Fibroblast of villous mesenchyme (primary cell): ENCODE measurements at places on chromosomes 2 and 18.

DNA sequence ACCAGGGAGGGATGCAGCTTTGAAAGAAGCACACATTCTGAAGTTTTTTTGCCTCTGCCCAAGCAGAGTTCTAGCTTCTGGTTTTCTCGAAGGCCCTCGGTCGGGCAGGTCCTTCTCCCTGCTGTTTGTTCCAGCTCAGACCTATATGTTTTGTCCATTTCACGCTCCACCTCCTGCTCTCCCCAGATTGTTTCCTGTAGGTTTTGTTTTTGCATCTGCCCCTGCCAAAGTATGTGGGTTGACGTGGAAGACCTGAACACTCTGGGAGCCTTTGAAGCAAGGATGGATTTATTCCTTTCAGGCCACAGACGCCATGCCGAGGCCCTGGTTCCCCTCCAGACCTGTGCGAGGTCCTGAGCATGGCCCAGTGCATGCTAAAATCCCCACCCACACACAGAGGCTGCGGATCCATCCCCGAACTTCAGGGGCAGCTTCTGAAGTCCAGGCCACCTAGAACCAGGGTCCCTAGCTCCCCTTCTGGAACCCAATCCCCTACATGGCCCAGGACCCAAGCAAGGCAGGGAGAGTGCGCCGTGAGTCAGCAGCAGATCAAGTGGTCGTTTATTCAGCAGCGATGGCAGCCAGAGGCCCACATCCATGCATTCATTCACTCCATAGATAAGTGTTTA is 205.4 kb downstream of the KLHL29 start:
- no peak for DNase-seq

DNA sequence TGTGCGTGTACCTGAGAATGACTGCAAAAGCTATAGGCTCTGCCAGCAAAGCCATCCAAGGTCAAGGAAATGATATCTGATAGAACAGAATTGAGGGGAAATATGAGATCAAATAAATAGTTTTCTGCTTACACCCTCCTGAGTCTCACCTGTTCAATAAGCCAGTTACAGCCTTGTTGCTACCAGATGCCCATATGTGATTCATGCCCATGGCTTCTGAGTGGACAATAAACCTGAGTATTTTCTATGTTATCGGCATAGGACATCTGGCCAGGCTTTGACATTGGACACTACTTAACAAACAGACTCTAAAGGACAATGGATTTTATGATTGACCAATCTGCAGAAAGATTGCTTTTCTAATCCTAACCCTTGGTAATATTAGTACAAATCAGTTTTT is 297.9 kb downstream of the LRATD1 start:
- DNase-seq, result no peak

GRCh38 chr18:74546751-74547530 is 12.6 kb downstream of the CNDP1 start:
- peak; percentile 57 for DNase-seq

- no peak for DNase-seq
These were observed 119.9 kb downstream of the PARD3B start for GRCh38 chr2:204665207-204665606.

- DNase-seq, result no peak
These were observed 14.4 kb upstream of the PTMA start for GRCh38 chr2:231693956-231694355.

DNA sequence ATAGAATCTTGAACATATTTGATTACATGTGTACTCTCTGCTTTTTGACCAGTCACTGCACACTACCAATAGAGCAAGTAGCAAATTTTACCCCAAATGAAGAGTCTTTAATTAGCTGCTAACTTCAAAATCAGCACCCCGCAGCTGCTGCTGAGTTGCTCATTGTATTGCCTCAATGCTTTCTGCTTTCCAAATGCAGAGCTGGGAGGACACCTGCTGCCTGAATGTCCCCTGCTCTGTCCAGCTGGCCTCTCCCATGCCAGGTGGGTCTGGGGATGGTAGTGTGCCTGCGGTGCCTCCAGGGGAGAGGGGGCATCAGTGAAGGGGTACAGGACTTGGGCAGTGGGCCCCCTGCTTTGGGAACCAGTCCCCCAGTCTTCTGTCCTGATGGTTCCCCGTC is 184.8 kb downstream of the PRKCE start:
- DNase-seq, result no peak

GRCh38 chr2:205714058-205714776 is 31.9 kb downstream of the NRP2 start:
- peak; percentile 74 for DNase-seq

GRCh38 chr2:214674278-214674677 is 135.2 kb downstream of the BARD1 start:
- no peak for DNase-seq

GRCh38 chr2:135638825-135639224 is 102.8 kb upstream of the UBXN4 start:
- DNase-seq, result no peak

- DNase-seq, result no peak
These were observed 22.9 kb downstream of the RTTN start for GRCh38 chr18:70182548-70182947.

DNA sequence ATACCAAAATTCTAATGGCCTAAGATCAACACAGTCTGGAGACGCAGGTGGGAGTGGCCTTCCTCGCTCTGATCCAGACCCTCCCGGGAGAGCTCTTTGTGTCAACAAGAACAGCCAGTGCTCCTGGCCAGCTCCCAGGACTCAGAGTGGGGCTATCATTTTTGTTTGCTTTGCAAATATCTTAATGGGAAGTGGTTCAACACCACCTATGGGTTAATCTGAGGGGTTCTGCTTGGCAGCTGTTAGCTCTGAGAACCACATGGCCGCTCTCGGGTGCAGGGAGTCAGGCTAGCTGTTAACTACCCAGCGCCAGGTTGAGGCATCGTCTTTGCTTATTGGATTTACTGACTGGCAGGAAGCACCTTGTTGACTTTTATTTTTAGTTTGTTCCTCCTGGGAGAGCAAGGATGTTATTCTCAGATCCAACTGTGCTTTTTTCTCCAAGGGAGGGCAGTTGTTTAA is 184.8 kb upstream of the SP5 start:
- peak; percentile 66 for DNase-seq

- no peak for DNase-seq
These were observed 62.8 kb downstream of the LDLRAD4 start for GRCh38 chr18:13281406-13281805.

DNA sequence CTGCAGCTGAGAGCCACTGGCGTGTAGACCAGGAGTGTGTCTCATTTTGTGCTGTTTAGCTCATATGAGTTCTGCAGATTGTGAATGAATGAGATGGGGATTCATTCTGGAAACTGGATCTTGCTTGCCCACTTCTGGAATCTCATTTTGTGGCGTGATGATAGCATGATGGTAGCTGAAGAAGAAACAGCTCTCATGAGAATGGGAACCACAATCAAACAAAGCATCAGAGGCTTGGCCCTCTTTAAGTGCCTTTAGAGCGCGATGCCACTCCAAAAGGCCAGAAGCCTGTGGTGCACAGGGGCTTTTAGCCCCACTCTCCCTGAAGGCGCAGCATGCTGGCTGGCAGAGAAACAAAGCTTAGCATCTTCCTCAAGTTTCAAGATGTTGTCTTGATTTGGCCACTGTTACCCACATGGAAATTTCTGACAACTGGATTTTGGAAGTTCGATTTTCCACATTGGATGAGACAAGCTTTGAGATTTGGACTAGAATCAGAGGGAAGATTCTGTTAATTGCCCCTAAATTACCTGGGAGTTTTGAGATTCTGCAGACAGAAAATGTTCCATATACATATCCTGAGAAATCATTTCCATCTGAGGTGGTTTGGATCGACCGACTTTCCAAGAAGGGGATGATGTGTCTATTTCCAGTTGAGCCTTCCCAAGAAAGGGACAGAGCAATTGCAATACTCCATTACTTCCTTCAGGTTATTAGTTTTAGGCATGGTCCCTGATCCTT is 234.5 kb downstream of the VAPA start:
- DNase-seq, result no peak

DNA sequence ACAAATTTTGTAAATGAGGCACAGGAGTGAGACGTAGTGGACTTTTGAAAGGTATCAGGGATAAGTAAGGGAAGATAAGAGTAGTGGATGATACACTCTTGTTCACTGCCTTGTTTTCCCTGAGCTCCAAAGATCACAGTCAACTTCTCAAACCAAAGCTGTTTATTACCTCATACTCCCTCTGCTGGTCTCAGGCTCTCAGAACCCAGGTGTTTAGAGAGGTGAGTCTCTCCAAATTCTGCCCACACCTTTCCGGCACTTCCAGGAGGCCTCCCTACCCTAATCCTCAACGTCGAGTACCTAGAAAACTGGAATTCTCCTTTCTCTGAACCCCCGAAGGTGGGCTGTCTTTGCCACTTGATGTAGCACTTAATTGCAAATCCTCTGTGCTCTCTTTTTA is 621.1 kb downstream of the BCL11A start:
- DNase-seq, result no peak

GRCh38 chr18:79559436-79559835 is 120.2 kb upstream of the CTDP1 start:
- DNase-seq, result no peak

DNA sequence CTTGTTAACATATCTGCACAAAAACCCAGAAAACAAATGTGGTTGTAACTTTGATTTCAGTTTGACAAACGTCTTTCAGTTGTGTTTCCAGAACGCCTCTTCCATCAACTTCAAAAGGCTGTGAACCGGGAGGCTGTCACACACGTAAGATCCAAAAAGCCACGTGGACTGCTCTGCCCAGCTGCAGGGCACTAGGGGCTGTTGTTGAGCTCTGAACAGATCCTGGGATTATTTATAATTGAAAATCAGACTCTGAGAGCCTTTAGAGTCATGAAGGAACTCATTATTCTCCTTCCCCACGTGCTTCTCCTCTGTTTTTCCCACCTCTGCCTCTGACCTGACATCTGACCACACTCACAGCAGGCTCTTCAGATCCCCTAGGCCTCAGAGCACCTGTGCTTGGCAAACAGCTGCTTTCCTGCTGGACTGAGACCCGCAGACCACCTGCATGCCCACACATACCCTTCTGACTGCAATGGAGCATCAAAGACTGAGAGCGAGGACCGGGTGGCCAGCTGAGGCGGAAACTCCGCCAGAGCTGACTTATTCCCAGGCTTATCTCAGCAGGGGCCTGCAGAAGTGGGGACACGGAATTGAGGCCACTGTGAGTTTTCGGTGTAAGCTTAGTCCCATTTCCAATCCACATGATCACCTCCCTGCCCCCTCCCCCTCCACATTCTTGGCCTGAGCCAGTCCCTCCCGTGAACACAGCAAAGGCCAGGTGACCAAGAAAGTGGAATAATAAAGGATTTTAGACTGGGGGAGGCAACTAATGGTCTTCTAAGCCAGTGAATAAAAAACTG is 114.8 kb downstream of the ATL2 start:
- DNase-seq, result no peak

DNA sequence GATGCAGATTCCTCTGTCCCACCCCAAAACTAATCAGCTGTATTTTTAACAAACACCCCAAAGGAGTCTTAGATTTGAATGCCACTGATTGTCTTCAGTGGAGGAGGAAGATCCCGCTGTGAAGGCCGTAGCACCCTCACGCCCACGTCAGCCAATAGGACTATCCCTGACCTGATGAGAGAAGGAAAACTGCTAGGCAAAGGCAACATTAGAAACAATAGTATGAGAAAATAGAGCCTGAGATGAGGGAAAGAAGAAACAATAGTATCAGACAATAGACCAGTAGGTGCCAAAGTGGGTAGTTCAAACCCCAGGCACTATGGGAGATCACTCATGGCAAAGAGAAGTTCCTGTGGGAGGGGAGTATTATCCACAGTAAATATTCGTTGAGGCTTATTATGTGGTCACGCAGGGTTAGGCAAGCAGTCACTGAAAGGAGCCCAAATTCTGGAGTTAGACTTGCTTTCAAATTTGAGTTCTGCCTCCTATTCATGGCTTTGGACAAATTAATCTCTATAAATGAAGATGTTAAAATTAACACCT is 2.8 kb downstream of the PCBP1 start:
- no peak for DNase-seq

DNA sequence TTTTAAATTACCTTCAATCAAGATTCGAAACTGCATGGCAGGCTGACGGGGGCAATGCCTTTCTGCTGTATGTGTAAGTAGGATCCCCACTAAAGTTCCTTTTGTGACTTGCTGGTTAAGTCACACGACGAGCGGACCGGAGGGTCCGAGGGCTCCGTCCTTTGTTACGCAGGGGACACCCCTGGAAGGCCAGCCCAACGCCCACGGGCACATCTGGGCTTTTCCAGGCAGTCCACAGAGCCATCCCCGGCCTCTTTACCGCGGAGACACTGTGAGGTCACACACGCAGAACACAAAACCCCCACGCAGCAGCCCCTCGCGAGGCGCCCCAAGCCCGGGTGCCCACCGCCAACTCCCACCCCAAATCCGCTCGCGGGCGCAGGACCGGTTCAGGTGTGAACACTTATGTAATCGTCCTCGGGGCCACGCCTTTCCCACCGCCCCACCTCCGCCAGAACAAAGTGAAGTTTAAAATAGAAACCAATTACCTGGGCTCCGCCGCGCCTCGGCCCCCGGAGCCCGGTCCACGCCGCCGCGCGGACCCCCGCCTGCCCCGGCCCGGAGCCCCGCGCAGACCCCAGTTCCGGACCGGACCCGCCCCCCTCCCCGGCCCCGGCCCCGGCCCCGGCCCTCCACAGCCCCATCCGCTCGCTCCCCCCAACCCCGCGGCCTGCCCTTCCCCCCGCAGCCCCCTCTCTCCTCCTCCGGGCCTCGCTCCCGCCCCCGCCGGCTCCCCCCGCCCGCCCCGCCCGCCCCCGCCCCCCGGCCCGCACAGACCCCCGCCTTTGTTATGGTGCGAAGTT is 4.2 kb downstream of the ZNF516 start:
- no peak for DNase-seq

DNA sequence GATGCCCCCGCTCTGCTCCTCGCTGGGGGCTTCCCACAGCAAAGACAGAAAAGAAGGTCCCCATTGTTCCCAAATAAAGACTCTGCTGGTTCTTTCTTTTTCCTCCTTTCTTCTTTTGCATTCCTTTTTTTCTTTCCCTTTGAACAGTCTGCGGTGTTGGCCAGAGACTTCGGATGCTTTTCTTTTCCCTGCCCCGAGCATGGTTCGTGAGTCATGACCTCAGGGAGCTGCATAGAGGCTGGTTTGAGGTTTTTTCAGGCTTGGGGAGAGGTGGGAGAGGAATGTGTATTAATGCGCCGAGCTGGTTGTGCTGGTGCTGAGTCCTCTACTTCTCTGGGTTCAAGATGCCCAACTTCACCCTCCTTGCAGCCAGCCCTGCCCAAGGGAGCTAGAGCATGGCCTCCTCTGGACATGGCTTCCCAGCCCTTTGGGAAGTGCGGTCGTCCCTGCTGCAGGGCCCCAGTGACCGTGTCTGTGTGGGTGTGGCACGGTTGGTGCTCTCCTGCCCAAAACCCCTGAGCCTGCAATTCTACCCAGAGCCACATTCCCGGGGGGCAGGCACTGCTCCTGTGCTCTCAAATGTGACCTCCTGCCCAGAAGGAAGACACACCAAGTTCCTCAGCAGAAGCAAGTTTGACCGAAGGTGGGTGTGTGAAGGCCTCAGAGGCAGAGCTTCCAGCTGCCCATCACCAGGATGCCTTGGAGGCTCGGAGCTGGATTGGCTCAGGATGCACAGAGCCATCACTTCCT is 9.0 kb upstream of the ARHGEF4 start:
- peak; percentile 14 for DNase-seq

- DNase-seq, result no peak
These were observed 251.6 kb downstream of the TNS1 start for GRCh38 chr2:217751192-217751591.
